ENCODE measurements at places on chromosomes 2 and 18. TPM values are rescaled to one million over a fixed set of nuclear protein-coding genes. Genes with fewer than 3 reads are reported as not detected.

DNA sequence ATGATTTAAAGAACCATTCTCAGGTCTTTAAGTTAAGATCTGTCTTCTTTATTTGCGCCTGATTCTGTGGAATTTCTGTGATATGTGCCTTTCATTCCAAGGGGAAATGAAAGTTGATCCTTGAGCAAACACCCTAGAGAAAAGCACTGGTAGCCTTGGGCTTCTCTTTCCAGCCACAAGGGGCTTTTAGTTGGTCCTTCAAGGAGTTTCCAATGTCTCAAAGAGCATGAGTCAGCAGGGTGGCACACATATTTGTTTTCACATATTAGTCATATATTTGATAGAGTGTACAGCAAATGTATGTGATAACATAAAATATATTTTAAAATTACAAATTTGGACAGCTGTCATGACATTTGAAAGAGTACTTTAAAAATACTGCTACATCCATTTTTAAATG lies 339.5 kb downstream of the TXNL1 start:
- DNase-seq: no peak

VWA3B gene
- not detected for total RNA-seq

ADD2 gene
- total RNA-seq: 10.2 TPM

- peak; percentile 48 for DNase-seq
These were observed 23.7 kb downstream of the CENPO start for GRCh38 chr2:24816884-24817283.

PSMA8 gene
- not detected for total RNA-seq

DNA sequence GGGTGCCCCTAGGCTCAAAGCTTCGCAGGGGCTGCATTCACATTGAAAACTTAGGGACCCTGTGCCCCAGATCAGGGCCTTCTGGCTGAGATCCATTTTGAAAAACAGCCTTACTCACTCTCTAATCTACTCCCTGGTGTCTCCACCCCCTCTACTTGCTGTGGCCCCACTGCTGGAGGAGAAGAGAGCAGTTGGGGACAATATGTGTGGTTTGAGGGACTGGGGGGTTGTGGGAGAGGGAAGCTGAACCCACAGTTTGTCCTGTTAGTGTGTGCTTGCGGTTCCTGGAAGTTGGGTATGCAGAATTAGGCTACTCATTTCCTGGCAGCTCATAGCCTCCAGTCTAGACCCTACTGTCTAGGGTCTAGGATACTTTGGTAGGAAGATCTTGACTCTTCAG lies 211.4 kb downstream of the PRKCE start:
- DNase-seq: no peak

- no peak for DNase-seq
These were observed 163.7 kb upstream of the RMP24 start for GRCh38 chr18:35808796-35809195.

NPPC gene
- not detected for total RNA-seq

GRCh38 chr18:24633121-24633520 lies 172.7 kb downstream of the HRH4 start:
- DNase-seq: no peak

ESPNL gene
- total RNA-seq: not detected
